Activated effector memory CD4-positive, alpha-beta T cell treated with Interleukin-2 at 50 U/mL for 16 hours (primary cell): ENCODE measurements at places on chromosomes 3 and 15.

- DNase-seq, result no peak
Measured at GRCh38 chr3:83189634-83190033, 1428.2 kb upstream of the GBE1 start.

GRCh38 chr3:69090021-69090420, 5.3 kb downstream of the ARL6IP5 start:
- no peak for DNase-seq

- DNase-seq, result no peak
Measured at GRCh38 chr3:103056542-103056941, 621.7 kb downstream of the ZPLD1 start.

DNA sequence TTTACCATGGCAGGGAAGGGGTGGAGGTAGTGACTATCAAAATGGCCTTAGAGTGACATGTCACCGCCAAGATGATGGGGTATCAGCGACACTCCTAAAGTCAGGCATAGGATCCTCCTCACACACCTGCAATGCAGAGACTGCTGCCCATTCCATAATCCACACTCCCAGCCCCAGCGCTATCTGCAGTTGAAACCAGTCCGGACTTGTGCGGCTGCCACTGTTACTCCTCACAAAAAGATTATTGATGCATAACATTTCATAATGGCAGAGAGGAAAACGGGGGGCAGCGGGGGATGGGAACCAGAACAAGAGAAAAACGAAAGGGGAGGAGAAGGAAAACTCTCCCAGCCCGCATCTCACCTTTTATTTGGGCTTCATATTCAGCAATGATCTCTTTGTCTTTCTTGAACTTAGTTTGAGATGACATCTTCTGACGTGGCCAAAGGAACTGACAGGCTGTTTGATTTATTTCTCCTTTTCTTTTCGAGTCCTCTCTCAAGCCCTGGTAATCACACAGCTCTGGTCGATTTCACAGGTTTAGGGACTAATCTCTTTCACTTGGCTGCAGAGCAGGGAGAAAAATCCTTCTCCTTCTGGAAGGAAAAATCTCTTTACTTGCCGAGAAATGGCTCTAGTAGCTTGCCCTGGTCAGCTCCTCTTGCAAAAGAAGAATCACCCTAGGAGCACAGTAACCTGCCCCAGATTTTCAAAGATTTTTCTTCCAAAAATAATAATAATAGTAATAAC, 749 bp downstream of the SRGAP3 start:
- no peak for DNase-seq

GRCh38 chr15:63061975-63062374, 19.4 kb downstream of the TPM1 start:
- no peak for DNase-seq

GRCh38 chr3:12588039-12589009, 31.4 kb downstream of the MKRN2 start:
- no peak for DNase-seq

DNA sequence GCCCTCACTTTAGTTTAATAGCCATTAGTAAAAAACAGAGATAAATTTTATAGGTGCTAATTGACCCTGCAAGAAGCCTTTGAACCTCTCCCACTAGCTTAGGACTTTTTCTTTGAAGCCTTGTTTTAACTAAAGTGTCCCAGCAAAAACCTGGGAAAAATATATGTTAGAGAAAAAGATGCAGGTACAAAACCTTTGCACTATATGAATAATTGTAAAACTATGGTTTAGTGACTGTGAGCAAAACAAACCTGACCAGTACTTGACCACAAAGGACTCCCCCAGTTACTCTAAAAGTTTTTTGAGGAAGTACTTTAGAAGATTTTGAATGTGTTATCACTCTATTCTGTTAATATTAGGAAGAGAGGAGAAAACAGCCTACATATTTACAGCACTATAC, 123.3 kb upstream of the TP63 start:
- DNase-seq, result no peak

DNA sequence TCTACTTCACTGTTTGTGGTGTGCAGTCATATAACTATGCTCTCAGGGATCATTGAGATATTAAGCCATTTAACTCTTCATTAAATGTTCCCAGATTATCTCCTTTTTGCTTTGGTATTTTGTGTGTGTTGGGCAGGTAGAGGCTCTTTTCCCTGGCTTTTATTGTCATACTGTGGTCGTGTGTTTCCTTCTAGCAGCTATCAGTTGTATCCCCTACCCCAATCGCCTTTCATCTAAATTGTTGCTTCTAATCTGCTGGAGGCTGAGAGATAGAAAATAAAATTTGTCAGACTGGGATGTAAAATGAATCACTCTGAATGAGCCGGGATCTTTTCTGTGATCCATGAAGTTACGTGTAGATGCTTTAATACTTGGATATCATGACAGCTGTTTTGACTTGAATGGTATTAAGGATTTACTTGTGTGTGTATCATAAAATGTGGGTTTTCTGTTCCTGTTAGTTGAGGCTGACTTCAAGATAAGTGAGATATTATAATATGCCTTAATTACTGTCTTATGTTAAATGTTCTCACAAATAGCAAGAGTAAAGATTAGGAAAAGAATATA, 9.2 kb downstream of the NFKBIZ start:
- no peak for DNase-seq

DNA sequence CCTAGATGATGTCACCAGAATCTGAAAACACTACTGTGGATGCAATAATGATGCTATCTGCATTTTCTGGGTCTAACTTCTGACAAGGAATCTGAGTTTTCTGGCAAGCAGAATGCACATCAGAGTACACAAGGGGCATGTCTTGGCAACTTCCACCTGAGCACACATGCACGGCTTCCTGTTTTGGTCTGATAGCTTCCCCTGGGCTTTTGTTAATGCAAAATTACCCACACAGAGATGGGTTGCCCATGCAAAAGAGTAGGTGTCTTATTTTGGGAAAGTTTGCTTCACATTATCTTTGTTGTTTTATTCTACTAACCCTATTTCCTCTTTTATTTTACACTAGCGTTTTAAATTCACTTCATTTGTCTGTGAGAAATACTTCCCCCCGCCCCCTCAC, 74.2 kb upstream of the SATB1 start:
- DNase-seq, result no peak

- DNase-seq, result no peak
Measured at GRCh38 chr3:42736531-42736930, 33.9 kb upstream of the HHATL start.

- no peak for DNase-seq
Measured at GRCh38 chr3:49759226-49759625, 27.1 kb downstream of the IP6K1 start.

DNA sequence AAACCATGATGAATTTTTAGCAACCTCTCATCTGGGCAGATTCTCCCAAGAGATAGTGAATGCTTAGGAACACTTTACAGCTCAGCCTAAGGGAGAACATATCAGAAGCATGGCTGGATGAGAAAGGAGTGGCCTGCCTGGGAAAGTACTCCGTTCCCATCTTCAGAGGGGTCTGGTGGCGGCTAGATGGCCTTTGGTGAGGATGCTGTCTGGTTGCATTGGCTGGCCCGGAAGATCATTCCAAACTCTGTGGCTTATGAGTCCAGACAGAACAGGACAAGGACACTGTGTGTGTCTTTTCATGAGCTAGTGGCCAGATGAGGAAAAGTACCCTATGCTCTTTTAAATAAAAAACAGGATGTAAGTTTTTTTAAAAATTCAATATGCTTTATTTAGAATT, 51.2 kb downstream of the CRTC3 start:
- DNase-seq, result no peak

GRCh38 chr3:147404000-147404799, 2.1 kb downstream of the ZIC4 start:
- DNase-seq, result no peak

DNA sequence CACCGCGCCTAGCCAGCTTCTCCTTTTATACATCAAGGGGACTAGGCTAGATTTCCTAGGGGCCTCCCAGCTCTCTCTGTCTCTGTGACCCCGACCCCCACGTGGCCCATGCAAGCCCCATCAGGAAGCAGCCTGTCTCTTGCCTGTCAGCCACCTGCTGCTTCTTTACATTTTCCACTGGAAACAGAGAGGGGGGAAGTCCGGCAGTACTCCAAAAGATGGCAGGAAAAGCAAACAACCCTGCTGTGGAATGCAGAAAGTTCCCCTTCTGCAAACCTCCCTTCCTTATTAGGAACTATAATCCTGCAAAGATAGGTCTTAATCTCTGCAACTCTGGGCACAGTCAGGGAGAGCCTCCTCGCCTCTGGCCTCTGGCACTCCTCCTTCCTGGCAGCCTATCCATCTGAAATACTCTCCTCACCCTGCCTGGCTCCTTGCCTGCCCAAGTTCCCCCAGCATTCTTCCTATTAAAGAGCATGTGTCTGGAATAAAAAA, 47.4 kb upstream of the HACD2 start:
- DNase-seq, result no peak

GRCh38 chr3:180332608-180333007, 269.4 kb upstream of the TTC14 start:
- DNase-seq, result no peak

DNA sequence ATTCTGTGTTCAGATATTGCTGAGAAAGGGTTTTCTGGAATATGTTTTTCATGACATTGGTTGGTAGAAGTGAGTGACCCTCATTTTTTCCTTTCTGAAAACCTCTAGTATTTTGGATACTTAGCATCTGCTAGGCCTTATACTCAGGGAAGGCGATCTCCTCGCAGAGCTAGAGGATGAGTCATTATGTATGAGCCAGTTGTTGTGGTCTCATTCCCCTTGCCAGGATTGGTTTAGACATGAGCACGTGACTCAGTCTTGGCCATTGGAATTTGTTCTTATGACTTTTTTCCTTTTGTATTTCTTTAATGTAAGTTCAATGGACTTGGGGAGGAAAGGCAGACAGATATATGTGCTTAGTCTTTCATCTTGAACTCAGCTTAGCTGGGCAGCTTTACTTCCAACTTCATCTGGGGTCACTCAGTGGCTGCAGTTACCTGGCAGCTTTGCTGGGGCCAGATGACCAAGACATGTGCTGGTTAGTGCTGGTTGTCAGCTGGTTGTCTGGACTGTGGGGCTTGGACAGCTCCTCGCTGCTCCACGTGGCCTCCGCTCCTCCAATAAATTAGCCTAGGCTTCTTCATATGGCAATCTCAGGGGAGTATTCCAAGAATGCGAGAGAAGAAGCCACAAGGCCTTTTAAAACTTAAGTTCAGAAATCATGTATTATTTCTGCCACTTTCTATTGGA, 207.5 kb downstream of the IL20RB start:
- no peak for DNase-seq

GRCh38 chr3:123202451-123202850, 708 bp downstream of the SEC22A start:
- no peak for DNase-seq

DNA sequence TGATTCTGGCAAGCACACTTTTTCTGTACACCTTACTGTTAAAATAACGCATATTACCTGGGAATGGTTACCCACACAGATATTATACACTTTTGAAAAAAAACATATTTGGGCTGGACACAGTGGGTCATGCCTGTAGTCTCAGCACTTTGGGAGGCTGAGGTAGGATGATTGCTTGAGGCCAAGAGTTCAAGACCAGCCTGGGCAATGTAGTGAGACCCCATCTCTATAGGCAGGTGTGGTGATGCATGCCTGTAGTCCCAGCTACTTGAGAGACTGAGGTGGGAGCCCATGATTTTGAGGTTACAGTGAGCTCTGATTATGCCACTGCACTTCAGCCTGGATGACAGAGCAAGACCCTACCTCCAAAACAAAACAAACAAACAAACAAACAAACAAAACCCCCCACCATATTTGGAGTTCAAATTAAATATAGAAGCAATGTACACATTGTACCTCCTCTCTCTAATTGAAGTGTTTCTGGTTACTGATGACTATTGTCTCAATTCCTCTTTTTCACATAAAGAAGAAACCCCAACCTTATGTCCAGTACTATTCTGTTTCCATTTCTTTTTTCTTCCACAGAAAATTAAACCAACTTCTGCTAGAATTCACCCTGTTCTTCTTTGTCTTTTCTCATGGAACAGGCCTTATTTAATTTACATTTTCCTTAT, 152.6 kb upstream of the UMPS start:
- DNase-seq, result no peak

DNA sequence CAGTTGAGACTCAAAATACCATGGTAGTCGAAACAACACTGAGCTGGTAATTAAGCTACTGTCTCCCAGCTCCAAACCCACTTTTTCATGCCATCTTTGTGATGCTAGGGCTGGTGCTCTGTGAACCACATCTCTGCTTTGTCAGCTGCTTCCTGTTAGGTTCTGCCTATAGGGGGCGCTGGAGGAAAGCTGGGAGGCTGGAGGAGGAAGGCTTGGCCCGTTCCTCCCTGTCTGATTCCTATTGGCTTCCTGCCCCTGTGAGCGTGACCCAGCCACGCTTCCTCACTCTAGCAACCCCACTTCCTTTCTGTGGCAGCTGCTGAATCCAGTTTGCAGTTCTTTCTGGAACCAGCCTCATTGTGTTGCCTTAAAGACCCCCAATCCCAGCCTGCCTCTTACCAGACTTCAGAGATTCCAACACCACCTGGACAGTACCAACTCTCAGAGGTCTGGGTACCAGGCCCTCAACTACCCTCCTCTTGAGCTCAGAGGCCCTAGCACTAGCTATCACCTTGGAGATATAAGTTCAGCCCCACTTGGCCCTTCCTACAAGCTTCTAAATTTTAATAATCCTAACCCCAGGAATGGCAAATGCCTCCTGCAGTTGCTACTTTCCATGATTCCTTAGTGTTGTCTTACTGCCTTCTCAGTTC, 120.9 kb downstream of the ERC2 start:
- DNase-seq, result no peak

- no peak for DNase-seq
Measured at GRCh38 chr3:24678021-24678420, 183.4 kb upstream of the THRB start.

DNA sequence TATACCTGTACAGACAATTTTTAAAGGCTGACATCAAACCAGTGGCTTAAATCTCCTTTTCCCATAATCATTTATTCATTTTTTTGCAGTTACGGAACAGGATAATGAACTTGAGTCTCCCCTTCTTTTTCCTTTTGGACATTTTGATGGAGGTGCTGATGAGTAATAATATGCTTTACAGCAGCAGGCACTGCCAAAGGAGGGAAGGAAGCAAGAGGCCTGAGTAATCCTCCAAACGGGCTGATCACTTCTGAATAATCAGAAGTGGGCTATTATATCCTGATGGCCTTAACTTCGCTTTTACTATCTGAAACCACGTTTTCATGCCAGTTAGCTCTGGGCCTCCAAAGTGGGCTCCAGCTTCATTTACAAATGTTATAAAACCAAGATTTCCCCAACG, 527.2 kb downstream of the FOXP1 start:
- no peak for DNase-seq
